Muscle of leg (tissue), 16 donors: ENCODE measurements at places on chromosomes 2 and 18.

- peak; percentile 88 for DNase-seq
Observed at GRCh38 chr18:61402726-61403125, 69.5 kb downstream of the CDH20 start.

DNA sequence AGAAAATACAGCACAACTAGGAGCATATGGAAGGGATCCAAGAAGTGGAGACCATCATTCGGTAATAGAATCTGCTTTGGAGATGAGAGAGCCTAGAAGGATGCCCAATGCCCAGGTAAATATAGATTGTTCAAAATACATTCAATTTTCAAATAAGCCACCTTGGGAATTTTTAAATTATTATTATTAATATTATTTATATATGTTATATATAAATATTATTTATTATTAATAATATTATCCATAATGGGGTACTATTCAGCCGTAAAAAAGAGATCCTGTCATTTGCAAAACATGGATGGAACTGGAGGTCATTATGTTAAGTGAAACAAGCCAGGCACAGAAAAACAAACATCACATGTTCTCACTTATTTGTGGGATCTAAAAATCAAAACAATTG lies 127.8 kb upstream of the NDUFV2 start:
- DNase-seq = no peak

DNA sequence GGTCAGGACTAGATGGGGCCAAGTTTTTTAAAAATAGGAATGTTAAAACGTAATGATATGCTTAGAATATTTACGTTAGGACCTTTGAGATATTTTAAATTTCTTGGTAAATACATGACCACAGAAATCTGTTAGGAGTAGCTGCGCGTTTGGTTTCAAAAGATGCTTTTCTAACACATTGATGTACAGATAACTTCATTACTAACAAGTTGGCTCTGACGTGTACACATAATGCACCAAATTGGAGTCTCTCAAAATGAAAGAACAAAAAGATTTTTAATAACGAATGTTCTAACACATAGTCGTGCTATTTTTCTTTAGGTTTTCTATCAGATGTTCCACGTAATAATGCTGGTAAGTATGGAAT lies 608 bp downstream of the PHOSPHO2 start:
- no peak for DNase-seq

GRCh38 chr2:128305555-128306080 lies 13.1 kb downstream of the HS6ST1 start:
- DNase-seq = peak; percentile 45

DNA sequence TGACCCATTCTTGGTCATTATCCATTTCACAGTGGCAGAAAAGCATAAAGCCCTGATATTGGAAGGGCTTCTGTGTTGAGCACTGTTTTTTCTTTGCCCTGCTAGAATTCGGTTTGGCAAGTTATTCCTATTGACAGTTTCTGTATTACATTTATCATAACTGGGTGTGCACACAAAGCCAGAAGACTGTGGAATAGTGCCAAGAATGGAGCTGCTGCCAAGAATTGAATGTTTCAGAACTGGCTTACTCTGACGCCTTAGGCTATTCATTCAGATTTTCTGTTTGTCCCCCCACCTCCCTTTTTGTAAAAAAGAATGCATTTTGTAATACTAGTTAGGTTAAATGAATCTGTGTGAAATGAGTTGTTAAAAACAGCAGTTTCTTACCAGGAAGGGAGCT lies 12.7 kb downstream of the KDM3A start:
- peak; percentile 90 for DNase-seq

DNA sequence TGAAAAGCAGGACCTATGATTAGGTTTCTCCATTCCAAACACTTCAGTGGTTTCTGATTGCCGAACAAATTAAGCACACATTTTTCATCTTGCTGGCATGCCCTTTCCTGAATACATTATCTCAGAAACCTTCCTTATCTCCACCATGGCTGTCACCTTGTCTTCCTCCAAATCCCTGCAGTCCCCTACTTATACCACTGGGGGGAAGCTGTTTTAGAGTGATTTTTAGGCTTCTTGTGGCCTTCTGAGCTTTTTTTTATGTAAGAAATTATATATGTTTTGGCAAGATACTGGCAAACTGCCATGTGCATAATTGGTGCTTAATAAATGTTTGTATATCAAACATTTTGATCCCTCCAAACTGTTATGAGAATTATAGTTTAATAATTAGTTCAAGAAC lies 229.2 kb downstream of the MYT1L start:
- no peak for DNase-seq

DNA sequence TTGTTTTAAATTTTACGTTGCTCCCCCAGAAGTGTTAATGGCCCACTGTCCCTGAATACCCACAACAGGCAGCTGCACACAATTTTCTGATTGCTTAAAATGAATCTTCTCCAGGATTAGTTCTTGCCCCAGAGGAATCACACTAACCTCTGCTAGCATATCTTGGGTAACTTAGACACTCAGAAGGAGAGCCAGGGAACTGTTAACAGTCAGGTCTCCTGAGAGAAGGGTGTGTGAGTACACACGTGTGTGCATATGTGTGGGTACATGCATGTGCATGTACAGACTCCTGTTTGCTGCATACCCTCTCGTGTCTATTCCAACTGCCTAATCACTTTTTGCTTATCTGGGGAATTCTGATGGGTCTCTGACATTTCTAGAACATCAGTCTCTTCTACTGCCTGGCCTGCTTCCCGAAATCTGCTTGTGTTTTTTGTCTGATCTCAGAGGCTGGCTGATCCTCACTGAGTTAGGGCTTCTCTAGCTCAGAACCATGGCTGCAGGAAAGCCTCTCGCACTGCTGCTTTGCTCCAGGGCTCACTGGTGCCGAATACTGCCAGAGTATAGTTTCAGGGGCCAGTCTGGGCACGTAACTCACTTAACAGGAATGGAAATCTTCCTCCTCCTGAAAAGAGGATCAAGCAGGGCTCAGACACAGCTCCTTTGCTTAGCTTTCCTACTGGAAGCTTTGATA lies 62.8 kb downstream of the PRELID3A start:
- peak; percentile 76 for DNase-seq

DNA sequence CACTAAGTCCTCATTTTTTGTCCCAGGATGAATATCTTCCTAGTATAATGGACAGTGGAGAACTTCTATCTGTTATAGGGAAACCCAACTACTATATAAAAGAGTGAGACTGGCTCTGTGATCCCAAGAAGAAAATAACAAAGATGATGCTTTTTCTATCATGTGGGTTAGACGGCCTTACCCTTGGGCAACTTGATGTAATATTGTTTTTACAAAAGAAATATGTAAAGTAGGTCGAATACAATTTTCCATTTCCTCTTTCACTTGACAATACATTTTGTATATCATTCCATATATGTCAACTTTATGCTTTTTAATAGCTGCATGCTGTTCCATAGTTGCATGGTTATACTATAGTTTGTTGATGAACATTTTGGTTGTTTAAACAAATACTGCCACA lies 87.5 kb upstream of the SESTD1 start:
- DNase-seq = no peak

GRCh38 chr2:195967336-195967735 lies 101.3 kb downstream of the DNAH7 start:
- no peak for DNase-seq

DNA sequence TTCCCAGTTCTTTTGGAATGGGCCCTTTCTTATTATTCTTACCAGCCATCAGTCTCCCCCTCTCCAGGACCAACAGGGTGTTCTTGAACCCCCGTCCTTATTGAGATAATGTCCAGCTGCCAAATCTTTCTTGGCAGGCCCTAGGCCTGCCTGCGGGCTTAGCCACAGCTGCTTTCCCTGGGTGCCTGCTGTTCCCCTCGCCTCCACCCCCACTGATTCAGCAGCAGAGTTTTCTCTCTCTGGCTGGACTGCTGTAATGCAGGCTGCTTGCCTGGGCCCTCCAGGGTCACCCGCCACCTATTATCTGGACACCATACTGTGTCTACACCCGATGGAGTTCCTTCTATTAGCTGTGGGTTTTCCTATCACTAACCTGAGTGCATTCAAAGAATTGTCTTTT lies 395.4 kb upstream of the ATP5MC3 start:
- peak; percentile 22 for DNase-seq

DNA sequence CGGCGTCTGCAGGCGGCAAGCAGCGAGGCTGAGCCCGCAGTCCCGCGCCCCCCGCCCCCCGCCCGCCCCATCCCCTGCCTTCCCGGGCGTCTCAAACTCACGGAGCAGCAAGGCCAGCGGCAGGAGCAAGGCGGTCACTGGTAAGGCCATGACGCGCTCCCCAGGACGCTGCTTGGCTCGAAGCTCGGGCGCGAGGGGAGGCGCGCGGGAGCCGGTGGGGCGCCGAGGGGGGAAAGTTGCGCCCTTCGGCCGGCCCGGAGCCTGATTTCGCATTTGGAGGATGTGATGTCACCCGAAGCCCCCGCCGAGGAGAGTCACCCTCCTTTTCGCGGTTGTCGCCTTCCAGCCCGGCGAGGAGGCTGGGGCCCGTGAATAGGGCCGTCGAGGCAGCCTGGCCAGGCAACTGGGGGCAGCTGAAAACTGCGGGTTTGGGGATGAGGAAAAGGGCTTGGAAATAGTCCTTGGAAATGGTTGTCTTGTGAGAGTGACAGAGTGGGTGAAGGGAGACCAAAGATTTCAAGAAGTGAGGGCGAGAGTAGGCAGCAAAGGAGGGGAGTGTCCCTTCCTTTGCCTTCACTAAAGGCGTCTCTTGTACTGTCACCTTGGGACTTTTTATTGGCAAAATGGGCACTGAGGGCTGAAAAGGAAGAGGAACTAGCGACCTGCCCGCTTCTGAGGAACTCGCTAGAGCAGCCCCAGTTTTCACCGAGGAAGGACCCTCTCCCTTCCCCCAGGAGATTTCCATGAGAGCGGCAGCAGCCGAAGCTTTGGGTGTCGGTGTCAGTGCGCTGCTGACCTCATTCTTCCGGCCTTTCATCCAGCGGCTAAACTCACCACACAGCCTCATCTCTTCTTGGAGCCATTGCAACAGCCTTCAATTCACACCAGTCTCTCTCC lies at the start of gene CD8A:
Gene CD8A, minus strand, starts transcription at position 238 of the 897 bp plus-strand sequence. Its CDS starts 88 bp downstream, at position 150.
- no peak for DNase-seq

DNA sequence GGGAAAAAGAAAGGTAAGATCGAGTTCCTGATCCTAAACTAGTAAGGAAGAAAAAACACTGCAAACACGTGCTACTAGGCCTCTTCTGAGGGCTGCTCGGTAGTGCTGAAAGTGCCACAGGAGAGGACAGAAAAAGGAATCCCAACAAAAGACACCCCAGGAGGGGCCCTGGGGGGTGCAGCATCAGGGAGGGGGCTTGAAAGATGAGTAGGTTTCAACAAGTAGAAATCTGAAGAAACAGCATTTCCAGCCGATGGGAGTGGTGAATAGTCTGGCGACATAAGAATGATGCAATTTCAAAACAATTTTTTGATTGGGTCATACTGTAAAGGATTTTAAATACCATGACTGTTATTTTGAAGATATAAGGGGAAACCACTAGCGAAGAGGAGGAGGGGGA lies 98.6 kb downstream of the NOL10 start:
- no peak for DNase-seq

- DNase-seq = no peak
Observed at GRCh38 chr2:47195148-47195547, 40.0 kb upstream of the STPG4 start.
